Stimulated activated CD4-positive, alpha-beta T cell treated with anti-CD3 and anti-CD28 coated beads, Interleukin-1b, Interleukin-23, amount 100 ng/mL, for 4 hours (primary cell): ENCODE measurements at places on chromosomes 13 and 19.

DNA sequence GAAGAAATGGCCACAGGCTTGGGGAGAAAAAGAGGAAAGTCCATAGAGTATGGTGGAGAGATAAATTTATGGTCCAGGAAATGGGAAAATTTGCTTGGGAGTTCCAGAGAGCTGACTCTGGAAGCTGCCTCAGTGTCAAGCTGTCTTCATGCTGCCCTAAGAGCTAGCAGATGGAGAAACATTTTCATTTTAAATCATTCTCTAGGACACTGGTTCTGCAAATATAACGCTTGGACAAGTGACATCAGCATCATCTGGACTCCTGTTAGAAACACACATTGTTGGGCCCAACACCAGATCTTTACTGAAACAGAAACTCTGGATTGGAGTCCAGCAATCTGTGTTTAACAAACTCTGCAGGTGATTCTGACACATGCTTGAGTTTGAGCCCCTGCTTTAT lies 592.0 kb upstream of the KLF12 start:
- no peak for DNase-seq

GRCh38 chr19:8025316-8025715 lies 19.9 kb upstream of the ELAVL1 start:
- DNase-seq: no peak

DNA sequence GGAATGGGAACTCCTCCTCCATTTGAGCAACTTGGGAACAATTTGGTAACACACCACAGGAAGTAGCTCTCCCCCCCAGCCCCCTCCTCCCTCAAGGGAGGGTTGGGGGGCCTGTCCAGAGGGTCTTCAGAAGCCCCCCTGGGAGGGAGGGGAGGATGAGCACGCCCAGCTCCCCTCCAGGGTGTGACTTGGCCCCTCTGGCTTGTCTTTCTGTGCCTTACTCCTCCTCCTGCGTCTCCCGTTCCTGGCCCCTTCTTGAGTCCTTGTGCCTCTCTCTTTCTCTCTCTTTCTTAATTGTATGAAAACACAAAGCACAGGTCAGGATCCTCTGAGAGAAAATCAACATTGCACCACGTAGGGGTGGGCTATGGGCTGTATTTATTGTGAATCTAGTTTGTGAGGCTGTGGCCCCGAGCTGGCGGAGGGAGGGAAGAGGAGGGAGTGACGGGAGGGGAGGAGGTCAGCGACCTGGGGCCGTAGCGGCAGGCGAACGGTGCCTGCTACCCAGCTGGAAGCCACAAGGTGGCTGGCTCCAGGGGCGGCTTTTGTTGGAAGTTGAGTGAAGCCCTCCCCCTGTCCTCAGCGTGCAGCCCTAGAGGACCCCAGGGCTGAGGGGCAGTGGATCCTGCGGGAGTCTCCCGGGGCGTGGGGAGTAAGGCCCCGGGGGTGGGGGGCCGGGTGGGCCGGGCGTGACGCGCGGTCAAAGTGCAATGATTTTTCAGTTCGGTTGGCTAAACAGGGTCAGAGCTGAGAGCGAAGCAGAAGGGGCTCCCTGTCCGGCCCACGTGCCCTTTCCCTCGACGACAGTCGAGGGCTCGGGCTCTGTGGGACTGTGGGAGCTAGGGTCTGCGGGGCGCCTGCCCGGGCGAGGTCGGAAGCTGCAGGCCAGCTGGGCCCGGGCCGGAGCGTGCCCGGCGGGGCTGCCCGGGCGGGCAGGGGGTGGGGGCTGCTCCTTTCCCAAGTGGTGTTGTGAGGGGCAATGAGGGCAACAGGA lies 6.4 kb downstream of the LYL1 start:
- no peak for DNase-seq

- no peak for DNase-seq
Observed at GRCh38 chr19:17246681-17247425, 1.1 kb upstream of the NR2F6 start.

DNA sequence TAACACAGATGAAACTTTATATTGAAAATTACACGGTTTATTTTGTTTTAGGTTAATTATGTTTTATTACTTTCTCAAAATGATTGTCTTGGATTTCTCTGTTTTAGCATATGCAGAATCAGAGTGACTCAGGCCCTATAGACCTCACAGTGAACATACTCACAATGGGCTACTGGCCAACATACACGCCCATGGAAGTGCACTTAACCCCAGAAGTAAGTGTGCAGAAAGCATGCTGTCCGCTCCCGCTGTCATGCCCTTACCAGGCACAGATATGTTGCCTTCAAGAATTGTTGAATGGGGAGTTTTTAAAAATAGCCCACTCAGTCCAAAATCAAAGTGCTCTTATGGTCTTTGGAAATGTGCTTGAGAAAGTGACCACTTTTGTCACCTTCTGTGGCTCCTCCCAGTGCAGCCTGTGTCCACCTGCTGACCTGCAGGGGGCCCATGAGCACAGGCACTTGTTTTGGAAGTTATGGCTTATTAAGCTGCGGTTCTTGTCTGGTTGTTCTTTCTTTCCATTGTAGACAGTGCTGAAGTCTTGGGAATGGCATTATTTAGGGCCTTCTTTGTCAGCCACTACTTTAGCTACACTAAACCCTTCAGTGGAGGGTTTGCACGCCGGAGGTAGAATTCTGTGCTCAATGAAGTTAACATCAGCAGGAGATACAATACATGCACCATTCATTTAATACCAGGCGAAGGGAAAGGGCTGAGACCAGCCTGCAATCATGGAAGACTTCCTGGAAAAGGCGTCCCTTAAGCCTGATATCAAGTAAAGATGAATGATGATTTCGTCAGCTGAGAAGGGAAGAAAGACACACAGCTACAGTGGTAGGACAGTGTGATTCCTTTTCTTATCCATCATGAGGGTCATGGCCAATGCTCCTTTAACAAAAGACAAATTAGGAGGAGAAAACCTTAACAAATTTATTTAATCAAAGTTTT lies 36.7 kb downstream of the CUL4A start:
- no peak for DNase-seq
